ENCODE measurements at places on chromosomes 4 and X. TPM values are rescaled to one million over a fixed set of nuclear protein-coding genes. Genes with fewer than 3 reads are reported as not detected.

GRCh38 chrX:36898301-36898700 is 109.9 kb upstream of the FAM47C start:
- peak; percentile 11 for DNase-seq

DNA sequence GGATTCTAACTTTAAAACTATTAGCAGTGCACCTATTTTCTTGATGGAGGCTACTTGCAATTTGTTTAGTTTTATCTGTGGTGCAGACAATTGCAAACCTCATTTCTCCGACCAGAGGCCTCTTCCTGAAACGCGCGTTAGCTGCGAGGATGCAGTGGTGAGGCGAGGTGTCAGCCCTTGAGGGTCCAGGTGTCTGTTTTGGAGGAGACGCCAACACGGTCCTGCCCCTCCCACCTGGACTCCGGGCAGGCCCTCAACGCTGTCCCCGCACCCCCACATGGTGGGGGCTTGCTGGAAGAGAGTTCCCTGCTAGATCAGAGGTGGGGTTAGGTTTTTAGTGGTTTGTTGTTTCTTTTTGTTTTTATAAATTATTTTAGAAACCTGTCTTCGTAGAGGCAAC is 34.4 kb downstream of the PCGF3 start:
- no peak for DNase-seq

GRCh38 chr4:92634882-92635281 is 331.1 kb downstream of the GRID2 start:
- no peak for DNase-seq

The DSPP gene
- not detected for total RNA-seq

The CXCR3 gene
- total RNA-seq: not detected

The MEPE gene
- not detected for total RNA-seq

The TGIF2LX gene
- total RNA-seq: not detected

The PCYT1B gene
- 0.05 TPM for total RNA-seq

Measured in renal cortical epithelial cell (primary cell).